ENCODE measurements at places on chromosomes 7 and 10.
A peak's percentile ranks its signal among the peaks of the same experiment; 100 is the strongest.

GRCh38 chr7:51949726-51950644 is 633.4 kb upstream of the COBL start:
- H3K4me1 ChIP-seq: no peaks in the 10 kb centered on the region
- H3K27me3 ChIP-seq: no peaks in the 10 kb centered on the region
- no peak overlapping the region for H3K27ac ChIP-seq

DNA sequence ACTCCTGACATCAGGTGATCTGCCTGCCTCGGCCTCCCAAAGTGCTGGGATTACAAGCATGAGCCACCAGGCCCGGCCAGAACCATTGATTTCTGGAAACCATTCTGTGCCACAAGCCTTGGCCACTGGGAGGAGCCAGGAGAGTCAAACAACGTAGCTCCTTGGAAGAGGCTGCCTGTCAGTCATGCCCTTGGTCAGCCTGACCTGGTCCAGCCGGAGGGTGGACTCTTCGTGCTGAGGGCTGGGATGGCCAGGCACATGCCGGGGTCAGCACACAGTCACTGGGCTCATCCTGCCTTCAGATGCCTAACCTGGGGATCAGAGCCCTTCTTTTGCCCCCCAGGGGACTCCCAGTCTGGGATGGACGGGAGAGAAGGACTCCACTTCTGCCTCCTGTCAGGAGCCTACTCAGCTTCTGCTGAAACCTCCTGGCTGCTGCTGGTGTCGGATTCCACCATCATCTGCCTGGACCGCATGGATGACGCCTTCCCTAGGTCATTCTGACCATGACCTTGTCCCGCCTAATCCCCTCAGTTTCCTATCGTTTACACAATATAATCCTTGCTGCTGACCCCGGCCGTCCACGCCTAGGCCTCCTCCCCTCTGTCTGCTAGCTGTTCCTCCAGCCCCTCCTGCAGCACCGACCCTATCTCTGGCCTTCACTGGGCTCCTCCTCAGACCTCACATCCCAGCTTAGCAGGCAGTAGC is 30.4 kb downstream of the TMEM270 start:
- no peak overlapping the region for H3K4me3 ChIP-seq
- DNase-seq: peak; percentile 30
- peaks cover 68% of the 10 kb centered on the region for H3K4me1 ChIP-seq
- no peaks in the 10 kb centered on the region for H3K36me3 ChIP-seq
- peak overlapping the region; percentile 93 for H3K27ac ChIP-seq

DNA sequence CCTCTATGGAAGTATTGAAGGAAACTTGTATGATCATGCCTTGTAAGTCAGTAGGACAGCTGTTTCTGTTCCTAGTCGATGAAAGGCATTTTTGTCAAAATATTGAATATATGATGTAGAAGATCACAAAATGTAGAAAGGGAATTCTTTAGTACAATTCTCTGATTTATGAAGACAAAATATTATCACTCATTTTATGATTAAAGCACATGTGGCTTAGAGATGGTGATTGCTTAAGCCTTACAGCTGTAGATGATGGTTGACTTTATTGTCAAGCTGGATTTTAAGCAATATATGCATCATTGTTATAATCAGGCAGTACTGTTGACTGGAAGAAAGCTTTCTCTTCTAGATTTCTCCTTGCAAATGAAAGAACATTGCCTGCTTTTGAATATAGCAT is 26.4 kb downstream of the MXI1 start:
- no peak overlapping the region for H3K4me3 ChIP-seq
- H3K36me3 ChIP-seq: peaks cover 5% of the 10 kb centered on the region
- no peaks in the 10 kb centered on the region for H3K27me3 ChIP-seq
- no peak for DNase-seq
- H3K27ac ChIP-seq: no peak overlapping the region
- no peaks in the 10 kb centered on the region for H3K4me1 ChIP-seq

GRCh38 chr10:1626410-1626809 is 110.9 kb downstream of the ADARB2 start:
- peaks cover 2% of the 10 kb centered on the region for H3K36me3 ChIP-seq
- peaks cover 3% of the 10 kb centered on the region for H3K27me3 ChIP-seq
- DNase-seq: no peak
- H3K4me3 ChIP-seq: no peak overlapping the region

DNA sequence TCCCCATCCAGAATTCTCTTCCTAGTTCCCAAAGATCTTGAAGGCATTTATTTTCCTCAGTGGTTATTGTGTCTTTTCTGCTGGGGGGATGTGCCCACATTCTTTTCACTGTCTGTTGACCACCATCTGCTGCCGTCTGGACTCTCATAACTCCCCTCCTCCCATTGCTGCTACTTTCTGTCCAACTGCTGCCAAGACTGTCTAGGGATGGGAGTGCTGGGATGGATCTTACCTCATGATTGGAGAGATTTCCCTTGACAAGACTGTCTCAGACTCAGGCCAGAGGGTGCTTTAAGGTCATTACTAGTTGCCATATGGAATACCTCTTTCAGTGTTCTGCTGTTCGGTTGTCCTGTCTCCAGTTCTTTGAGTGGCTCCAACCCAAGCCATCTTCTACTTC is 141.6 kb downstream of the C1GALT1 start:
- no peaks in the 10 kb centered on the region for H3K36me3 ChIP-seq
- no peak for DNase-seq
- no peaks in the 10 kb centered on the region for H3K4me1 ChIP-seq
- H3K4me3 ChIP-seq: no peak overlapping the region

DNA sequence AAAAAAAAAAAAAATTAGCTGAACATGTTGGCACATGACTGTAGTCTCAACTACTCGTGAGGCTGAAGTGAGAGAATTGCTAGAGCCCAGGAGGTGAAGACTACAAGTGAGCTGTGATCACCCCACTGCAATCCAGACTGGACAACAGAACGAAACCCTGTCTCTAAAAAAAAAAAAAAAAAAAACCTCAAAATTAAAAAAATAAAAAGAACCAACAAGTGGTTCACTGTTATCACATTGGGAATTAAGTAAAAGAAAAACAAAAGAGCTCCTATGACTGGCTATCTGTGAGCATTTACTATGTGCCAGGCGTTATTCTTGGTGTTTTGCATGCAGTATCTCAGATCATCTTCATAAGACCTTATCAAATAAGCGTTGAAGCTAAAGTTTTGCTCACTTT is 66.0 kb downstream of the ANLN start:
- no peak for DNase-seq
- no peaks in the 10 kb centered on the region for H3K27me3 ChIP-seq
- no peaks in the 10 kb centered on the region for H3K4me1 ChIP-seq
- H3K36me3 ChIP-seq: peaks cover 15% of the 10 kb centered on the region
- H3K27ac ChIP-seq: no peak overlapping the region

- H3K4me1 ChIP-seq: peaks cover 43% of the 10 kb centered on the region
- H3K4me3 ChIP-seq: peak overlapping the region; percentile 93
- H3K27ac ChIP-seq: peak overlapping the region; percentile 47
- peaks cover 20% of the 10 kb centered on the region for H3K36me3 ChIP-seq
- peak; percentile 48 for DNase-seq
Measured at GRCh38 chr7:112453505-112454171, 3.4 kb downstream of the IFRD1 start.

GRCh38 chr10:14153570-14154055 is 177.1 kb downstream of the FRMD4A start:
- peaks cover 12% of the 10 kb centered on the region for H3K4me1 ChIP-seq
- H3K4me3 ChIP-seq: no peak overlapping the region
- no peak overlapping the region for H3K27ac ChIP-seq
- peaks cover 41% of the 10 kb centered on the region for H3K27me3 ChIP-seq

DNA sequence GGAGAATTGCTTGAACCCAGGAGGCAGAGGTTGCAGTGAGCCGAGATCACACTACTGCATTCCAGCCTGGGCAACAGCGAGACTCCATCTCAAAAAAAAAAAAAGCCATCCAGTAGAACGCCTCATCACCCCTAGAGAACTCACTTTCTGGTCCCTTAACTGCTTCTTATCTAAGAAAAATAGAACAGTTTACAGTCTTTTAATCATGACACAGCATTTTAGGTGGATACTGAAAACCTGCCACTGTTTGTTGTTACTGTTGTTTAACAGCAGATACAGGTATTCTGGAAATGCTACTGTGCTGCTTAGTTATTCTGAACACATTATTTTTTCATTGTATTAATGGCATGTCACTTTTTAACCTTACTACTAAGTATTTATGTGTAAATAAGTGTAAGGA is 624.3 kb upstream of the GHITM start:
- peaks cover 6% of the 10 kb centered on the region for H3K36me3 ChIP-seq
- no peak overlapping the region for H3K27ac ChIP-seq
- H3K27me3 ChIP-seq: peaks cover 2% of the 10 kb centered on the region
- no peaks in the 10 kb centered on the region for H3K4me1 ChIP-seq

GRCh38 chr10:47348138-47348651 is at the start of gene RBP3:
TSS of gene RBP3 (plus strand) at chr10:47348363. CDS start at chr10:47348485, 122 bp downstream.
- no peaks in the 10 kb centered on the region for H3K36me3 ChIP-seq
- no peak within 1 kb of the TSS for H3K27ac ChIP-seq
- no peak within 1 kb of the TSS for H3K4me3 ChIP-seq
- H3K4me1 ChIP-seq: no peaks in the 10 kb centered on the region

DNA sequence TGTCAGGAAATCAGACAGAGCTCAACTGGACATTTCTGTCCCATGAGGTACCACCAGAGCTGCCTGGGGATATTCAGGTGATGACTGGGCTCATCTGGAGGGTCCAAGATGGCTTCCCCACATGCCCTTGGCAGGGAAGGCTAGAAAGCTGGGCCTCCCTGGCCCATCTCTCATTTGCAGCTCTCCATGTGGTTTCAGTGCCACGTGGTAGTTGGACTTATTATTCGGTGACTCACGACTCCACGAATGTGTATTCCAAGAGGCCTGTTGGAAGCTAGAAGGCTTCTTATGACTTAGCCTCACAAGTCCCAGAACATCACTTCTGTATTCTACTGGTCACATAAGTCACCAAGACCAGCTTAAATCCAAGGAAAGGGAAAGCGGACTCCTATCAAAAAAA is 22.8 kb downstream of the NSMCE4A start:
- peaks cover 18% of the 10 kb centered on the region for H3K4me1 ChIP-seq
- peaks cover 14% of the 10 kb centered on the region for H3K36me3 ChIP-seq
- no peak for DNase-seq
- no peak overlapping the region for H3K27ac ChIP-seq
- no peak overlapping the region for H3K4me3 ChIP-seq
- H3K27me3 ChIP-seq: peaks cover 1% of the 10 kb centered on the region

- peak overlapping the region; percentile 72 for H3K27ac ChIP-seq
- 0 out of 2 replicates have a peak, but pooled peaks cover 3% of the 10 kb centered on the region for H3K27me3 ChIP-seq
- H3K4me3 ChIP-seq: peak overlapping the region; percentile 18
- peaks cover 72% of the 10 kb centered on the region for H3K4me1 ChIP-seq
Measured at GRCh38 chr7:55099066-55099820, 80.4 kb downstream of the EGFR start.

- no peak for DNase-seq
- no peak overlapping the region for H3K4me3 ChIP-seq
- H3K27ac ChIP-seq: no peak overlapping the region
- peaks cover 20% of the 10 kb centered on the region for H3K27me3 ChIP-seq
- H3K36me3 ChIP-seq: no peaks in the 10 kb centered on the region
Measured at GRCh38 chr7:70699271-70699670, 432.7 kb upstream of the GALNT17 start.

GRCh38 chr7:24572393-24572996 is 757 bp upstream of the PALS2 start:
- H3K4me3 ChIP-seq: peak overlapping the region; percentile 93
- peaks cover 28% of the 10 kb centered on the region for H3K4me1 ChIP-seq
- peak overlapping the region; percentile 73 for H3K27ac ChIP-seq
- peak; percentile 32 for DNase-seq
- no peaks in the 10 kb centered on the region for H3K36me3 ChIP-seq

GRCh38 chr10:104247513-104248146 is 7.1 kb upstream of the GSTO1 start:
- H3K27ac ChIP-seq: no peak overlapping the region
- no peak overlapping the region for H3K4me3 ChIP-seq
- H3K27me3 ChIP-seq: 0 out of 2 replicates have a peak, but pooled peaks cover 2% of the 10 kb centered on the region
- peaks cover 9% of the 10 kb centered on the region for H3K36me3 ChIP-seq

- H3K27me3 ChIP-seq: no peaks in the 10 kb centered on the region
- no peak overlapping the region for H3K27ac ChIP-seq
- H3K4me1 ChIP-seq: no peaks in the 10 kb centered on the region
- H3K4me3 ChIP-seq: no peak overlapping the region
- 0 out of 2 replicates have a peak, but pooled peaks cover 3% of the 10 kb centered on the region for H3K36me3 ChIP-seq
Measured at GRCh38 chr7:146119002-146119401, 2.4 kb downstream of the CNTNAP2 start.

DNA sequence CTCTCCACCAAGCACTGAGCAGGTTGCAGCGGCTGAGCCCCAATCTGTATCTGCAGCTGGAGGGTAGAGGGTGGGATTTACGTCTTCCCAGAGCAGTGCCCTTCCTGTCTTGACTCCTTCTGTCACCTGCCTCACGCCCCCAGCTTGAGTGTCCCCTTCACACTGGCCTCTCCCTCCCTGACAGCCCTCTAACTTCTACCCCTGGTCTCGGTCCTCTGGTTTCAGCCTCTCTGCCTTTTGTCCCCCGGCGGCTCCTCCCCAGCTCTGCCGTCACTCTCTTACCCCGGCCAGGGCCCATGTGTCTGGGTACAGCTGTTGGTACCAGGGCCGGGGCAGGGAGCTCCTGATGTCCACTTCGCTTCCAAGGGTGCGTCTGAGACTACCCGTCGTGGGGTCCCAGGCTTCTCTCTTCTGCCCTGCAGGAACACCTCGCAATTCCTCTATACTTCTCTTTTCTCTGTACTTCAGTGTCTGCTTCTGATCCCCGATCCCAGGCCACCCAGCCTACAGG is 654 bp downstream of the MUC3A start:
- H3K4me3 ChIP-seq: no peak overlapping the region
- DNase-seq: no peak
- peaks cover 26% of the 10 kb centered on the region for H3K27me3 ChIP-seq
- no peaks in the 10 kb centered on the region for H3K36me3 ChIP-seq
- no peaks in the 10 kb centered on the region for H3K4me1 ChIP-seq
- no peak overlapping the region for H3K27ac ChIP-seq

All from HFFc6 (cell line).